ENCODE measurements at places on chromosomes 12 and 14.

DNA sequence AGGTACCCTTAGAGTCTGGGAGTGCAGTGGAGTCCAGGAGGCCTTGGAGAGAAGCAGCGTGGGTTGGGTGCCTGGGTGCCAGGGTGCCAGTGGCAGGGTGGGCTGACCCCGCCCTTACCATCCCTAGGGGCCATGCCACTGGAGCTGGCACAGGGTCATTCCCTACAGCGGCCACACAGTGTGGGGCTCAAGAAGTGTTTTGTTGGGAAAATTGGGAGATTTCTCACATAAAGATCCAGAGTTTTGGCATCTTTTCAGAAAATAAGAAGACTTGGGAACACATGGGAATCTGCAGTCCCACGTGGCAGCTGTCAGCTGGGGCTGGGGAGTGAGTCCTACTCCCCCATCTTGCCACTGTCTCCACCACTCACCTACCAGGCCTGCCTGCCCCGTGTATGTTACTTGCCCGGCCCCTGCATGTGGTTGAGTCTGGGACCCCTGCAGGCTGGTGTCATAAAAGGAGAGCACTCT lies 4.2 kb downstream of the VASH1 start:
- no peak for DNase-seq

- no peak for DNase-seq
Measured at GRCh38 chr12:120851444-120851843, 52.7 kb downstream of the SPPL3 start.

GRCh38 chr14:95335071-95335470 lies 15.4 kb upstream of the CLMN start:
- no peak for DNase-seq

- no peak for DNase-seq
Measured at GRCh38 chr12:49624921-49625577, 1.7 kb downstream of the PRPF40B start.

DNA sequence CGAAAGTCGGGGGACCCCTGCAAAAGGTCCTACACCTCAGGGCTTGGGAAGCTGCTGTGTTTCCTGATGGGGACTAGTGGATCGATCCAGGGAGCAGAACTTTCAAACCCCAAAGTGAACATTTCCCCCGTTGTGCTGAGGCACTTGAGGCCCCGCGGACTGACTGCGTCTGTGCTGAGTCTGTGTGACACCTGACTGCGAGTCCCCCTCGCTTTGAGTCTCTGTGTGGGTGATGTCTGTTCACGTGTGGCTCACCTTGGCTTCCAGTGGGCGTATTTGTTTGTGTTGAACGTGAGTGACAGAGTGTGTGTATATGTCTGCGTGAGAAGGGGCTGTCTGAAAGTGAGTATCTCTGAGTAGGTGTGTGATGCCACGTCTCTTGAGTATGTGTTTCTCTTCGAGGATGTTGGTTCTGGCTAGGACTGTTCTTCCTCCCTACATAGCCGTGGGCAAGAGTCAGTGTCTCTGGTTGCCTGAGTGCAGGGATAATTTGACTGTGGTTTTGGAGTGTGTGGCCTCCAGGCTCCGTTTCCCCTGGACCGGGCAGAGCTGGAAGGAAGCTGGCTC lies 1.3 kb downstream of the TEAD4 start:
- DNase-seq: no peak

GRCh38 chr14:65958664-65959562 lies 527.3 kb upstream of the CCDC196 start:
- DNase-seq: peak; percentile 24

GRCh38 chr12:49552425-49552824 lies 13.6 kb downstream of the KCNH3 start:
- no peak for DNase-seq

GRCh38 chr12:67881565-67881964 lies 107.7 kb upstream of the IFNG-AS1 start:
- DNase-seq: no peak

DNA sequence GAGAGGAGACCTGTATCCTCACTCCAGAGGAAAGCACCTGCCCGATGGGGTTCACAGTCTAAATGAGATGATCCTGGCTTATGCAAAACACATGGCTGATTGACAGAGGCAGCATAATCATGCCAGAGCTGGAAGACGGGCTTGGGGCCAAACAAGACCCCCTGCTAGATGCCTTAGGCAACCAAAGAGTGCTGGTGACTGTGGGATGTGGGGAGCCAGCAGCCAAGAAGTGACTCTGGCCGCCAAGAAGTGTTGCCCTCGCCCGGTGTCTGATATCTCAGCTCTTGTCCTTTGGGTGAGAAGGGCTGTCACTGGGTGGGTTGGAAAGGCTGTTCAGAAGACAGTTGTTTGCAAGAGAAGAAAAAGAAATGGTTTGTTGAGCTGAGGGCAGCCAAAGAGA lies 56.7 kb downstream of the PLEKHG3 start:
- DNase-seq: no peak

GRCh38 chr12:2332236-2332635 lies 279.4 kb downstream of the CACNA1C start:
- no peak for DNase-seq

DNA sequence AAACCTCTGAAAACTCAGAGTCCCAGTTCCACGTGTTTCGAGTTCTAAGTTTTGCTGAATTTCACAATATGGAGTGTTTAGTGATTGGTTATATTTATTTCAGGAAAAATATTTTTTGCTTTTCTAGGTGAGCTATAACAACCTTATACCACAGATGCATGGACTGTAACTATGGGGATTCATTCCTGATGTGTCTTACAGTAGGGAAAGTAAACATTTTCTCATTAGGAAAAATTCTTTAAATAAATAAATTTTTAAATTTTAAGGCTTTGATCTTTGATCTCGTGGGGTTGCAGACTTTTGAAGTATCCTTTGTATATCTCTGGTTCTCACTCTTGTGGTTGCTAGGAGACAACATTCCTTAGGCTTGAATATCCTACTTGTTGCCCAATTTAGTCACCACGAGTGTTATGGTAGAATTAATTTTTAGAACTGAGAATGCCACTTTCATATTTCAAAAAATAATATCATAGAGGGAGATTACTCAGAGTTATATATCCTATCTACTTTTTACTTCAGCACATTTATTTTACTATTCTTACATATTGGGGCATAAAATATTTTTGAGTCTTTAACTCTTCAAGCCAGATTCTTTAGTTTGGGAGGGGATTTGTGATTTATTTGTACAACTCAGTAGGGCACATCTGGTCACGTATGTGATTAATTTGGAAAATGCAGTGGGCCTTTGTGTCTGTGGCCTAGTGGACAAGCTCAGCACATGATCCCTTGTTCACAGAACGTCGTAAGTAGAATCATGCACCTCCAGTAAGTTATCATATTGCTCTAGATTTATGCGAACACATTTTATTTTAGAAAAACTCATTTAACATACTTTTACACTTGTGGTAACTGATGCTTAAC lies 224.0 kb downstream of the TTC6 start:
- DNase-seq: no peak

DNA sequence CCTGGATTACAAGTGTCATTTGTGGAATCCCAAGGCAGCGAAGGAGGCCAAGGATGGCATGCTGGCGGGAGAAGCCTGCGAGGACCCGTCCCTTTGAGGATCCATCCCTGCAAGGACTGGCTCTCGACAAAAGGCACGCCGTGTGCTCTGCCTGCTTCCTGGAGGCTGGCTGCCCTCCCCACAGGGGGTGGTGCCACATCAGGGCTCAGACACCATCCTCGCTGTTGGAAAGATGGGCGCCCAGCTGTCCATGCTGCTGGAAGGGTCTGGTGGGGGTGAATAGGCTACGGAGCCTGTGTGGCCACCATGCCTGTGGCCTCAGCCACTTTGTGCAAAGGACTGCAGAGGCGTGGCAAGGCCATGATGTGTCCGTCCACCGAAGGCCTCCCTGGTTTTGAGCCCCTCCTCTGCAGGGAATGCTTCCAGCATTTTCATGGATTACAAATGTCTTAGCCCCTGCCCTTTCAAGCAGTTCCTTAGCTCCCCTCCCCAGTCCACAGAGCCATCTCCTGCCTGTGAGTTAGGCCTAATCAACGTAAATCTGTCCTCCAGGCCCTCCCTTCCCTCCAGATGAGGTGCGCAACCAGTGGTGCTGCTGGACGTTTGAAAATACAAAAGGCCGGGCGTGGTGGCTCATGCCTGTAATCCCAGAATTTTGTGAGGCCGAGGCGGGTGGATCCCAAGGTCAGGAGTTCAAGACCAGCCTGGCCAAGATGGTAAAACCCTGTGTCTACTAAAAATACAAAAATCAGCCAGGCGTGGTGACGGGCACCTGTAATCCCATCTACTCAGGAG lies 22.1 kb downstream of the ZBTB42 start:
- no peak for DNase-seq

DNA sequence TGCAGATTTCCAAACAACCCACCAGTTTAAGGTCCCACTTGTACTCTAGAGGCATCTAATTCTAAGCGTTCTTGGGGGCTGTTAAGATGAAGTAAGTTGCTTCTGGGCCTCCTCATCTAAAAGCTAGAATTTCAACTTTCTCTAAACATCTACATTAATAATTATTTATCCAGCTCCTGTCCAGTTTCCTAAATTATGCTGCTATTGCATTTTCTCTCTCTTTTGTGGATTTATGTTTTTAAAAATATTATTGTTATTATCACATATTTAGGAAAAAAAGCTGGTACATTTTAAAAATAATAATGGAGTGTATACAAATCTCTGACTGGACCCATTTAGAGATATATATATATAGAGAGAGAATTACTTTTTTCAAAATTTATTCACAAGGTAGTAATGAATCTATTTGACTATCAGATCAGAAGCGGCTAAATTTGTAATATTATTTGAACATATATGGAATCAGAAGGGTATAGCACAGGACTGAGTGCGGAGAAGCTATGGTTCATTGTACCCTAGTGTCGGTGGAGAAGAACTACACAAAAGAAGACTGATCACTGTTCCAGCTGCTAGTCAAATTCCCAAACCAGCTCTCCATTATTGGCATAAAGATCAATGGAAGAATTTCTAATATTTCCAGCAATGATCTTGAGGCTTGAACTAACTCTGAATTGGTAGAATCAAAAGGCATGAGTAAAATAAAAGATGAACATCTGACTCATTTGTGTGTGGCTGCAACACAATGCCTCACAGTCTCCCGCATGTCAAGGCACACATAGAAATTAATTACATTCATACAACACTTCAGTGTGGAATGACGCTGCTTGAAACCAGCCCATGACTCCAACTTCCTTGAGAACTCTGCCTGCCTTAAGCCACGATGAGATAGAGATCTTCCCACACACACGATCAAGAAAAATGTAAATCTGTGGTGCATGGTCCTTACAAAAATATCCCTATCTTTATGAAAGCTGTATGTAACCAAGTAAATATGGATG lies 433.4 kb upstream of the OR4E1 start:
- DNase-seq: no peak

DNA sequence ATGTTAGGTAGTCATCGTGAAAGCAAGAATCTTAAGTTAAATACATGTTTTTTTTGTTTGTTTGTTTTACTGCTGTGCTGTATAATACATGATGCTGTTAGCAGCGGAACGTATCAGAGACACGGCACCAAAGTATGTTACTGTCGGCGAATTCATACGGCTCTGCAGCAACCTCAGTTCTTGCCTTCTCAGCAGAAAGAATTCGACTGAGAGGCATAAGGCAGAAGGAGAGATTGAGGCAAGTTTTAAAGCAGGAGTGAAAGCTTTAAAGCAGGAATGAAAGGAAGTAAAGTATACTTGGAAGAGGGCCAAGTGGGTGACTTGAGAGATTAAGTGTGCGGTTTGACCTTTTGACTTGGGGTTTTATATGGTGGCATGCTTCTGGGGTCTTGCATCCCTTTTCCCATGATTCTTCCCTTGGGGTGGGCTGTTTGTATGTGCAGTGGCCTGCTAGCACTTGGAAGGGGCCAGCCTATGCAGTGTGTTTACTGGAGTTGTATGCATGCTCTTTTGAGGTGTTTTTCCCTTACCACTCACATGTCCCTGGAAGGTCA lies 23.7 kb downstream of the LEMD3 start:
- DNase-seq: no peak

DNA sequence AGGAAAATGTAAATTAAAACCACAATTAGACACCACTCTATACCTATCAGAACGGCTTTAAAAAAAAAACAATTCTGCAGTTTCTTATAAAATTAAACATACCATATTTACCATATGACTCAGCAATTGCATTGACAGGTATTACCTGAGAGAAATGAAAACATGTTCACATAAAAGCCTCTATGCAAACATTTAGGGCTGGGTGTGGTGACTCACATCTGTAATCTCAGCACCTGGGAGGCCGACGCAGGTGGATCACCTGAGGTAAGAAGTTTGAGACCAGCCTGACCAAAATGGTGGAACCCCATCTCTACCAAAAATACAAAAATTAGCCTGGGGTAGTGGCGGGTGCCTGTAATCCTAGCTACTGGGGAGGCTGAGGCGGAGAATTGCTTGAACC lies 41.1 kb downstream of the SPTB start:
- no peak for DNase-seq

DNA sequence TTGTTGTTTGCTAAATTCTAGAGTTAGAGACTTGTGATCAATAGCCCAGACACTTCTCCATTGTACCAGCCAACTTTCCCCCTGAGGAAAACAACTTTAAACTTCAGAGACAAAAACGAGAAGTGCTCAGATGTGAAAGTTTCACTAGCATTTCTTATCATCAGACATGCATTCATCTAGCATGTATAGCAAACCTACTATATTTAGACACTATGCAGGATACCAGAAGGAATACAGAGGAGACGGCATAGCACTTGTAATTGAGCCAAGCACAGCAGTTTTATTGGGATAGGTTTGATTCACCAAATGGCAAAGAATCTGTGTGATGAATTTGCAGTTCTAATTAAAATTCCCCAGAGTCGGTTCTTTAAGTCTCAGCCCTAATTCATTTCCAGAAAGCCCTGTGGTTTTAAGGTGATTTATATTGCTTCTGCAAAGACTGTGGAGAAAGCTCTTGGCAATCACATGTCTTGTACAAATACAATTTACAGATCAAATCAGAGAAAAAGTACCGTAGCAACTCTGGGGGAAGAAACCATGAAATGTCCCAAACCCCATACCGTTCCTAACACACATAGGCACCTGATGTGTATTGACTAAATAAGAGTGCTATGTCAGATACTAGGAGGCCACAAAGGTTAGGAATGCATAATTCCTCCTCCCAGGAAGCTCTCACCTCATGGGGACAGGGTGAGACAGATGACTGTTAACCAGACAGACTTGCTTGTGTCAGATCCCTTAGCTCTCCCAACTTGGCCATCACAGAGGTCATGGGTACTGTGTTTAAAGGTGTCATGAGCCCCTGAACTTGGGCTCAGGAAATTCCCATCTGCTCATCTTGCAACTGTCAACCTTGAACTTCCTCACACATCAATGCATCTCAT lies 69.6 kb upstream of the KRAS start:
- DNase-seq: no peak

DNA sequence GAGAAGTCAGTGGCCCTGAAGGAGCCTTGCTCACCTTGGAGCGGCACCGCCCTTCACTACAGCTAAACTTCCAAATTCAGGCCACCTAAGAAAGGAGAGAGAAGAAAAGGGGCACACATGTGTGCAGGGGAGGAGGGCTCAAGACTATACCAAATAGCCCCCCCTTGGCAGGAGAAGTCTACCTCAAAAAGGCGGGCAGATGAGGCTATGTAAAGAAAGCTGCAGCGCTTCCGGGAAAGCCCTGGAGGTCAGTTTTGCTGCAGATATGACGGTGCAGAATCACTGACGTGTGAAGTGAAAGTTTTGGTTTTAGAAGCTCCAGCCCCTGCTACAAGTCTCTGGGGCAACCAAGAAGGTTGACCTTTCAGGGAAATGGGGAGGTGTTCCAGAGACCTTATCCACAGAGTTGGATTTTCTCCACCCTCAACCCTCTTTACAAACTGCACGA lies 48.2 kb upstream of the PNMA1 start:
- DNase-seq: peak; percentile 33
